ENCODE measurements at places on chromosomes 7 and 10. TPM values are rescaled to one million over a fixed set of nuclear protein-coding genes. Genes with fewer than 3 reads are reported as not detected.

- no peaks in the 10 kb centered on the region for H3K4me1 ChIP-seq
- no peak overlapping the region for H3K27ac ChIP-seq
- no peak overlapping the region for H3K4me3 ChIP-seq
- H3K36me3 ChIP-seq = no peaks in the 10 kb centered on the region
- no peaks in the 10 kb centered on the region for H3K27me3 ChIP-seq
Measured at GRCh38 chr7:8068892-8069686, 100.5 kb downstream of the GLCCI1 start.

- peaks cover 31% of the 10 kb centered on the region for H3K27me3 ChIP-seq
- H3K27ac ChIP-seq = no peak overlapping the region
- no peaks in the 10 kb centered on the region for H3K36me3 ChIP-seq
Measured at GRCh38 chr10:114048472-114048871, 4.8 kb downstream of the ADRB1 start.

- no peak for DNase-seq
- H3K4me1 ChIP-seq = no peaks in the 10 kb centered on the region
- no peak overlapping the region for H3K27ac ChIP-seq
- H3K36me3 ChIP-seq = no peaks in the 10 kb centered on the region
- H3K4me3 ChIP-seq = no peak overlapping the region
Measured at GRCh38 chr7:155975490-155975889, 163.2 kb upstream of the SHH start.

DNA sequence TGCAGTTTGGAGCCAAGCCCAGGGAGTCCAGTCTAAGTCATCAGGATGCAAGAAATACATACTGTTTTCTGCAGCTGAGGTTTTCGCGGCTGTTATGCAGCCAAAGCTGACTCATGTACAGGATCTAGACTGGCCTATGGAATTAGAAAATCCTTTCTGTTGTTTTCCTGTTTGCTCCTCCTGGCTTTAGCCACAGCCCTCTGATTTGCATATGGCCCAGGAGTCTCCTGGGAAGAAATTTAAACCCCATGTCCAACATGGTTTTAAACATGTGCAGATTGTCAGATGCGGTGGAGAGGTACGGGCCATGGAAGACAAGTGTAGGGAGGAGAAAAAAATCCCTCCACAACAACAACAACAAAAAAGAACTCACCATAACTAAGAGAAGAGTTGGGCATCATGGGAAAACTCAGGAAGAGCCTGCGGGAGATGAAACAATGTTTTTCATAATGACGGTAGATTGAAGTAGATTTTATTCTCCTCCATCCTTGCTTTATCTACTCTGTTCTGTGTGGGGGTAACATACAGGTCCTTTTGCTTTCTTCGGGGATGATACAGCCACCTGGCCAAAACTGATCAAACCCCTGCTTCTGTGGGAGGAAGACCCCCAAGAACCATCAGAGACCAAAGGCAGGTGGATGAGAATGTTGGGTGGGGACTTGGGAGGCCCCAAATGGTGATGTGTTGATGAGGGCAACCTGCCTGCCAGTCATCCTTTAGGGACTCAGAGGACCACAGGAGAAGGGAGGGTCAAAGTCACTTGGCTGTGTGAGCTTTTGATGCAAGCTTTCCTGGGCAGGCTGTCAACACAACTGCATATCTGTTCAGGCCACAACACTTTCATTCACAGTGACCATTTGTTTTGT is 29.8 kb upstream of the GNA12 start:
- no peak for DNase-seq
- H3K4me1 ChIP-seq = no peaks in the 10 kb centered on the region
- H3K4me3 ChIP-seq = no peak overlapping the region
- no peak overlapping the region for H3K27ac ChIP-seq

DNA sequence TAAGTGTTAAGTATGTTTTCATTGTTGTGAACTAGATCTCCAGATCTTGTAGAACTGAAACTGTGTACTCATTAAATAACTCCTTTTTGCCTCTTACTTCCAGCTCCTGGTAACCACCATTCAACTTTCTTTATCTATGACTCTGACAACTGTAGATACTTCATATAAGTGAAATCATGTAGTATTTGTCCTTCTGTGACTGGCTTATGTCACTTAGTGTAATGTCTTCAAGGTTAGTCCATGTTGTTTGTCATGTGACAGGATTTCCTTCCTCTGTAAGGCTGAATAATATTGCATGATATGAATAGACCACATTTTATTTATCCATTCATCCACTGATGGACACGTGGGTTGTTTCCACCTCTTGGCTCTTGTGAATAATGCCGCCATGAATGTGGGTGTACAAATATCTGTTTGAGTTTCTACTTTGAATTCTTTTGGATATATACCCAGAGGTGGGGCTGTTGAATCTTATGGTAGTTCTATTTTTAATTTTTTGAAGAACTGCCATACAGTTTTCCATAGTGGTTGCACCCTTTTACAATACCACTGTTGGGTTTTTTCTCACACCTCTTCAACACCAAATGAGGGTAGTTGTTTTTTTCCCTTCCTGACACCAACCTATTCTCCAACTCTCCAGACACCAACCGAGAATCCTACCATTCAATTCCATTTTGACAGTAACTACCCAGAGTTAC is 10.7 kb upstream of the FMC1 start:
- H3K4me3 ChIP-seq = no peak overlapping the region
- no peaks in the 10 kb centered on the region for H3K36me3 ChIP-seq
- DNase-seq = no peak

- no peak overlapping the region for H3K27ac ChIP-seq
- no peaks in the 10 kb centered on the region for H3K27me3 ChIP-seq
- H3K4me3 ChIP-seq = no peak overlapping the region
- H3K36me3 ChIP-seq = peaks cover 25% of the 10 kb centered on the region
- H3K4me1 ChIP-seq = no peaks in the 10 kb centered on the region
Measured at GRCh38 chr7:130180571-130181262, 24.5 kb downstream of the TMEM209 start.

- no peaks in the 10 kb centered on the region for H3K27me3 ChIP-seq
- no peak overlapping the region for H3K27ac ChIP-seq
- no peaks in the 10 kb centered on the region for H3K36me3 ChIP-seq
Measured at GRCh38 chr10:85400981-85401695, 965.5 kb downstream of the GRID1 start.

- H3K4me1 ChIP-seq = no peaks in the 10 kb centered on the region
- no peaks in the 10 kb centered on the region for H3K36me3 ChIP-seq
- DNase-seq = no peak
- no peak overlapping the region for H3K4me3 ChIP-seq
Measured at GRCh38 chr7:96400518-96400917, 78.6 kb upstream of the SLC25A13 start.

DNA sequence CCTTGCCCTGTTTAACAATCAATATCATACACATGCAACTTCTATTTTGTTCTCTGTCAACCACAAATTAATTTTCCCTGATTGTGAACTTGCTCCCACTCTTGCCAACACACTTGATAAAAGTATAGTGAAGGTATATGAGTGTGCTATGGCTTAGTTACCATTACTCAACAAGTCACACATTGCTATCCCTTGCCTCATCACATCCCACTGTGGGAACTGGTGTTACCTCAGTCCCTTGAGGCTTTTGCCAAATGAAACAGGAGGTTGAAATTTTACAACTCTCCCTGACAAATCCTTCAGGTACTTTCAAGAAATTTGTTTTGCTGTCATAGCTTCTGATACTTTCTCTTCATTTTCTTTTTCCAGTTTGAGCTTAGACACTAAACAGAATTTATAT is 472.5 kb upstream of the SEMA3D start:
- no peak overlapping the region for H3K27ac ChIP-seq
- no peaks in the 10 kb centered on the region for H3K36me3 ChIP-seq
- H3K4me1 ChIP-seq = no peaks in the 10 kb centered on the region

GRCh38 chr7:39592586-39592985 is 26.4 kb downstream of the YAE1 start:
- no peak for DNase-seq
- H3K4me1 ChIP-seq = no peaks in the 10 kb centered on the region
- H3K4me3 ChIP-seq = no peak overlapping the region
- no peak overlapping the region for H3K27ac ChIP-seq

- no peaks in the 10 kb centered on the region for H3K36me3 ChIP-seq
- H3K4me3 ChIP-seq = no peak overlapping the region
- H3K4me1 ChIP-seq = no peaks in the 10 kb centered on the region
Measured at GRCh38 chr10:8487346-8487745, 432.9 kb downstream of the GATA3 start.

GRCh38 chr7:106589198-106589879 is 71.6 kb downstream of the CCDC71L start:
- no peaks in the 10 kb centered on the region for H3K4me1 ChIP-seq
- H3K36me3 ChIP-seq = no peaks in the 10 kb centered on the region
- H3K27me3 ChIP-seq = no peaks in the 10 kb centered on the region
- H3K27ac ChIP-seq = no peak overlapping the region

- no peaks in the 10 kb centered on the region for H3K27me3 ChIP-seq
- no peak overlapping the region for H3K4me3 ChIP-seq
- DNase-seq = no peak
- H3K27ac ChIP-seq = no peak overlapping the region
- H3K4me1 ChIP-seq = peaks cover 10% of the 10 kb centered on the region
Measured at GRCh38 chr10:97778452-97779302, 6.9 kb upstream of the SFRP5 start.

DNA sequence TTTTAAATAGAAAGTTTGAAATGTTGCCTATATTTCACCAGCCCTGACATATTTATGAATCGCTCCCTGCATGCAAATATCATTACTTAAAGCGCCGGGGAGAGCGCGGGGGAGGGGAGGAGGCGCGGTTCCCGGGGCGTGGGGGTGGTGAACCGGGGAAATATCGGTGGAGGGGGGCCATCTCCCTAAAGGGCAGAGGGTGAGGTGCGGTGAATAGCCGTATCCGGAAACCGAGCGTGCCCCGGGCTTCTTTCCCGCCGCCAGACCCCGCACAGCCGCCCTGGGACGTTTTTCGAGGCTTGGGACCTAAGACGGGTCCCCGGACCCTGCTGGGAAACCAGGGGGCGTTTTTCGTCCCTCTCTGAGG is 6.9 kb upstream of the ZNF503 start:
- no peaks in the 10 kb centered on the region for H3K27me3 ChIP-seq
- peak overlapping the region; percentile 83 for H3K4me3 ChIP-seq
- DNase-seq = no peak
- H3K36me3 ChIP-seq = peaks cover 12% of the 10 kb centered on the region
- peak overlapping the region; percentile 52 for H3K27ac ChIP-seq

DNA sequence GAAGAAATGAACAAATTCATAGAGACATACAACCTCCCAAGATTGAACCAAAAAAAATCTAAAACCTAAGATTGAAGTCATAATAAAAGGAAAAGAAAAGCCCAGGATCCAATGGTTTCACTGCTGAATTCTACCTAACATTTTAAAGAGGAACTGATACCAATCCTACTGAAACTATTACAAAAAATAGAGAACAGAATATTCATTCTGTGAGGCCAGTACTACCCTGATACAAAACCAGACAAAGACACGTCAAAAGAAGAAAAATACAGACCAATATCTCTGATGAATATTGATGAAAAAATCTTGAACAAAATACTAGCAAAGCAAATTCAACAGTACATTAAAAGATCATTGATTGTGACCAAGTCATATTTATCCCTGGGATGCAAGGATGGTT is 128.5 kb upstream of the STEAP1 start:
- H3K27ac ChIP-seq = no peak overlapping the region
- no peaks in the 10 kb centered on the region for H3K36me3 ChIP-seq
- H3K27me3 ChIP-seq = no peaks in the 10 kb centered on the region
- H3K4me1 ChIP-seq = no peaks in the 10 kb centered on the region

- H3K4me3 ChIP-seq = no peak overlapping the region
- H3K27ac ChIP-seq = no peak overlapping the region
- no peak for DNase-seq
- no peaks in the 10 kb centered on the region for H3K27me3 ChIP-seq
Measured at GRCh38 chr7:101676956-101677355, 47.9 kb upstream of the MYL10 start.

- H3K4me3 ChIP-seq = no peak overlapping the region
- peaks cover 7% of the 10 kb centered on the region for H3K4me1 ChIP-seq
- H3K27ac ChIP-seq = no peak overlapping the region
- DNase-seq = no peak
Measured at GRCh38 chr7:153017223-153017622, 257.7 kb downstream of the ACTR3B start.

GRCh38 chr7:86911659-86912058 is 147.8 kb downstream of the ELAPOR2 start:
- no peak for DNase-seq
- no peak overlapping the region for H3K27ac ChIP-seq
- H3K36me3 ChIP-seq = no peaks in the 10 kb centered on the region
- H3K4me1 ChIP-seq = no peaks in the 10 kb centered on the region
- no peaks in the 10 kb centered on the region for H3K27me3 ChIP-seq

DNA sequence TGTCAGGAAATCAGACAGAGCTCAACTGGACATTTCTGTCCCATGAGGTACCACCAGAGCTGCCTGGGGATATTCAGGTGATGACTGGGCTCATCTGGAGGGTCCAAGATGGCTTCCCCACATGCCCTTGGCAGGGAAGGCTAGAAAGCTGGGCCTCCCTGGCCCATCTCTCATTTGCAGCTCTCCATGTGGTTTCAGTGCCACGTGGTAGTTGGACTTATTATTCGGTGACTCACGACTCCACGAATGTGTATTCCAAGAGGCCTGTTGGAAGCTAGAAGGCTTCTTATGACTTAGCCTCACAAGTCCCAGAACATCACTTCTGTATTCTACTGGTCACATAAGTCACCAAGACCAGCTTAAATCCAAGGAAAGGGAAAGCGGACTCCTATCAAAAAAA is 22.8 kb downstream of the NSMCE4A start:
- no peak overlapping the region for H3K27ac ChIP-seq
- DNase-seq = no peak
- no peaks in the 10 kb centered on the region for H3K27me3 ChIP-seq
- peaks cover 2% of the 10 kb centered on the region for H3K4me1 ChIP-seq
- H3K36me3 ChIP-seq = peaks cover 12% of the 10 kb centered on the region
- H3K4me3 ChIP-seq = no peak overlapping the region

GRCh38 chr10:31906039-31906438 is 22.6 kb downstream of the ARHGAP12 start:
- no peak for DNase-seq
- no peak overlapping the region for H3K27ac ChIP-seq
- H3K4me3 ChIP-seq = no peak overlapping the region
- H3K4me1 ChIP-seq = no peaks in the 10 kb centered on the region
- peaks cover 15% of the 10 kb centered on the region for H3K36me3 ChIP-seq

DNA sequence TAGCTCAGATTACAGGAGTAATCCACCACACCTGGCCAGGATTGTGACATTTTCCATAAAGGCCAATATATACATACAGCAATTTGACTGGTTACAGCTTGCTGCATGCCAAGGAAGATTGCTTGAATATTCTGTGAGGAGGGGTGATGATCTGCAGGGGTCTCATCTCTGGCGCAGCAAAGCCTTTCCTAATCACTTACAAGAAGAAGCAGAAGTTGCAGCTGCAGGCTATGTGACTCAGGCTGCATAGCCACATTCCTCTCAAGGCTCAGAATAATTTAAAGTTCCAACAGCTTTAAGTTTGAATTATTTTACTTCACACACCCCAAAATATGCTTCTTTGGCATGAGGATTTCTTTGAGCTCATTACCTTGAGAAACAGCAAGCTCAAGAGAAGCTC is 11.4 kb upstream of the RASGEF1A start:
- no peaks in the 10 kb centered on the region for H3K4me1 ChIP-seq
- no peak overlapping the region for H3K4me3 ChIP-seq
- H3K27me3 ChIP-seq = no peaks in the 10 kb centered on the region
- H3K27ac ChIP-seq = no peak overlapping the region
- no peak for DNase-seq

The OR2A5 gene
- not detected for polyA plus RNA-seq

The SH2D4B gene
- not detected for polyA plus RNA-seq

The LRMDA gene
- 5.6 TPM for polyA plus RNA-seq

The MICU1 gene
- 32.5 TPM for polyA plus RNA-seq

The NME8 gene
- polyA plus RNA-seq = 0.03 TPM

The ADRB1 gene
- polyA plus RNA-seq = 0.84 TPM

The PTF1A gene
- not detected for polyA plus RNA-seq

The CALU gene
- 6.0 TPM for polyA plus RNA-seq

The CXCL12 gene
- polyA plus RNA-seq = 53.5 TPM

The EVX1 gene
- not detected for polyA plus RNA-seq
